ENCODE measurements at places on chromosomes 16 and 17.
A peak's percentile ranks its signal among the peaks of the same experiment; 100 is the strongest.

GRCh38 chr17:20302246-20302917, 165.0 kb downstream of the LGALS9B start:
- no peak for DNase-seq

DNA sequence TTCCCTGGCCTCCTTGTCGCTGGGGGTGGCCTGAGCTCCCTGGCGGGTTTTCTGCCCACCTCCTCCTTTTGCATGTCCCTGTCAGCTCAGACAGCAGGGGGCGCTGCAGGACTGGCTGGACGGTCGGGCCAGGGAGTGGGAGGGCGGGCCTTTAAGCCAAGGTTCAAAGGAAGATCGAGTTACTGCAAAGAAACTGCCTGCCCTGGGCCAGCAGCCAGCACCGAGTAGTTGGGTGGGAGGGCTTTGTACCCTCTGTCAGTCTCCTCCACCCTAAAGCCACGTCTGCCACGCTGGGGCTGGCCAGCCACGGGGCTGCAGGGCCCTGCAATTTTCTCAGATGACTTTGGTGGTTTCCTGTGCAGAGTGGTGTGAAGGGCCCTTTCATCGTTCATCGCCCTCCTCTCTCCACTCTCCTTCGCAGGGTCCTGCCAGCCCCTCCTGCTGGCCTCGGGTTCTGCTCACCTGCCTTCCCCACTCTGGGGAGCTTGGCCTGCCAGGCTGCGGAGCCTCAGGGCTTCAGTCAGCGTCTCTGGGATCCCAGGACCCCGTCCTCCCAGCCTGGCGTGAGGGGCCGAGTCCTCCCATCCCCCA, 12.3 kb downstream of the GPR142 start:
- DNase-seq = peak; percentile 90

DNA sequence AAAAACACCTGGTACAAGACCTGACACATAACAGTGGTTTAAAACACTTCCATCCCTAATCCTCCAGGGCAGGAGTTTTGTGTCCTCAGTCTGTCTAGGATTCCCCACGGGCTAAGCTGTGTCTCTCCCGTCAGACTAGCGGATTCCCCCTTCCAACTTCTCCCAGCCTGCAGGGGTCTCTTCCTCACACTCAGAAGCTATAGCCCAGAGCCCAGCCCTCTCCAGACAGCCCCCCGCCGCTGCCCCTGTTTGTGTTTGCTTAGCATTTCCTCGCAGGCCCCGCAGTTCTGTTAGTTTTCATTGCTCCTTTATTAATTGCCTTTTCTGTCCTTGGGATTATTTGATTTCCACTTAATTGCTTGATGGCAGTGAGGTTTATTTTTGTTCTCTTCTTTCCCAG, 91.2 kb downstream of the TMEM132E start:
- no peak for DNase-seq

- peak; percentile 68 for DNase-seq
Observed at GRCh38 chr17:30332057-30332542, 1.8 kb downstream of the TMIGD1 start.

DNA sequence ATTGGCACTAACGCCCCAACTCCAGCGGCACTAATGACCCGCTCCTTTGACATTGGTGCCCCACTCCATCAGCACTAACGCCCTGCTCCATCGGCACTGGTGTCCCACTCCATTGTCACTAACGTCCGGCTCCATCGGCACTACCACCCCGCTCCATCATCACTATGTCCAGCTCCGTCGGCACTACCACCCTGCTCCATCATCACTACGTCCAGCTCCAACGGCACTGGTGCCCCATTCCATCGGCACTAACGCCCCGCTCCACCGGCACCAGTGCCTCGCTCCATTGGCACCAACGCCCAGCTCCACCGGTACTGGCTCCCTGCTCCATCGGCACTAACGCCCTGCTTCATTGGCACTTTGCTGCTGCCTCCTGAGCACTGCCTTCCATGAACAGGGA, 7.5 kb downstream of the ZNF213 start:
- DNase-seq = no peak

DNA sequence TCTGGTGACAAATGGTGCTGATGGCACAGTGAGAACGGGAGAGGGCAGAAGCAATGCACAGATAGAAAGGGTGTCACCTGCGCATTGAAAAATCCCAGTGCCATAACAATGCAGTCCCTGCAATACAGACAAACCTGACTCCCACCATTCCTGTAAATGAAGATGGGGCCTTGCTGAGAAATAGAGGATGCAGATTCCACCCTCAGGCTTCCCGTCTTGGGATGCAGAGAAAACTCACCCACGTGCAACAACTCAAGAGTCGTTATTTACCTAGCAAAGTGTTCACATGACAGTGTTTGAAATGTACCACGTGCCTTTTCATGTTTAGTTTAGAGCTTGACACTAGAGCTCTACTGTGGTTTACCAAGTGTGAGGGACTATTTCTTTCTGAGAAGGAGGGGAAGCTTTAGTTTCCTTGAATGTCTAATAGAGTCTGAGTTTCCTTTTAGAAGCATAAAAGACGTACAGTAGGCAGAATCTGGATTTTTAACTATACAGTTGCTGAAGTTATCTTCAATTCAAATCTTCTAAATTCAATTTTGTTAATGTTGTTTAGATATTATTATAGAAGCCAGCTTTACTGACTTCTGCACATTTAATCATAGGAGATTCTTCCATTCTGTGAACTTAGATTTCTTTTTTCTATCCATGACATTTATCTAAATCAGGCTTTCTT, 35.6 kb downstream of the WWOX start:
- peak; percentile 12 for DNase-seq

GRCh38 chr16:48395375-48395774, 10.2 kb upstream of the SIAH1 start:
- DNase-seq = no peak

GRCh38 chr16:55508271-55508921, 476 bp upstream of the LPCAT2 start:
- DNase-seq = no peak

- no peak for DNase-seq
Observed at GRCh38 chr17:10121971-10122707, 76.3 kb downstream of the GAS7 start.
